ENCODE measurements at places on chromosomes 3 and 15.

DNA sequence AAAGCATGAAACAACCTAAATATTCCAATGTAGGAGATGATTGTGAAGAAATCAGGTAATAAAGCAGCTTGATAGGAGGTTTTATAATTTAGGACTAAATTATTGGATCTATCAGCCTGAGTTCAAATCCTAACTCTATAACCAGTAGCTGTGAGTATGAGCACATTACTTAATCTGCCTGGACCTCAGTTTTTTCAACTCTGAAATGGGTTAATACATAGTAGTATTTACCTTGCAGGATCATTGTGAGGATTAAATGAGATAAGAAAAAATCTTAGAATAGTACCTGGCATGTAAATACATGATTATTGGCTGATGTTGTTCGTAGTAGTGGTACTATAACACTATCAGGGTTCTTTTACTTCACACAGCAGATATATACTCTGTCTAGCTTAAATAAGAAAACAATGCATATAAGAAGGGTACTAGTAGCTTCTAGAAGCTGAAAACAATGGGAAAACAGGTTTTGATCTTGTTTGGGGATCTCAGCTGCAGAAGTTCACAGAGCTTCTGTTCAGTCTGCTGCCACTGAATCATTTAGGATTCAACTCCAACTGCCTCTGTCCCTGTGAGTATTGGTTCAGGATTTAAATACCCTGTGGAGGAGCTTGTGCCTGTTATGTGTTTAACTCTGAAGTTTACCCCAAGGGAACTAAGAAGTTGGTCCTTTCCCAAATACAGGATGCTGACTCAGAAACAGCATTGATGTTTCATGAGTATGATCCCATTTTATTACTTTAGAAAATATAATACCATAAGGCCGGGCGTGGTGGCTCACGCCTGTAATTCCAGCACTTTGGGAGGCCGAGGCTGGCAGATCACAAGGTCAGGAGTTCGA, 34.2 kb downstream of the KAT2B start:
- DNase-seq, result no peak

GRCh38 chr3:191362524-191363090, 32.3 kb upstream of the UTS2B start:
- DNase-seq, result no peak

GRCh38 chr3:127159543-127159942, 33.4 kb upstream of the PRR23E start:
- no peak for DNase-seq

GRCh38 chr3:58962816-58963215, 87.0 kb downstream of the CFAP20DC start:
- no peak for DNase-seq

DNA sequence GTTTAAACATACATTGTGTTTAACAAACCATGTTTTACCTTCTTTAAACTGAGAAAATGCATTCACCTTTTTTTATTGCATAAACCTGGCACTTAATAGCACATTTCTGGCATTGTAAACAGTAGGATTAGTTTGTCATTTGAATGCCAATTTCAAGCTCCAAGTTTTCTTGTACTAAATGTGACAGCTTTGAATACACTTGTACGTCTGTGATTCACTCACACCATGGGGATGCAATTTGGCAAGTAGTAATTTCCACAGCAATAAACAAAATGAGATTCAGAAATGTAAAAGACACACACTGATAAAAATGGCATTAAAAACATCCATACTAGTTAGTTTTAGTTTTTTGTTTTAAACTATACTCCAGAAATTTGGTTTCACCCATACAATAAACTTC, 598.9 kb downstream of the SI start:
- no peak for DNase-seq

DNA sequence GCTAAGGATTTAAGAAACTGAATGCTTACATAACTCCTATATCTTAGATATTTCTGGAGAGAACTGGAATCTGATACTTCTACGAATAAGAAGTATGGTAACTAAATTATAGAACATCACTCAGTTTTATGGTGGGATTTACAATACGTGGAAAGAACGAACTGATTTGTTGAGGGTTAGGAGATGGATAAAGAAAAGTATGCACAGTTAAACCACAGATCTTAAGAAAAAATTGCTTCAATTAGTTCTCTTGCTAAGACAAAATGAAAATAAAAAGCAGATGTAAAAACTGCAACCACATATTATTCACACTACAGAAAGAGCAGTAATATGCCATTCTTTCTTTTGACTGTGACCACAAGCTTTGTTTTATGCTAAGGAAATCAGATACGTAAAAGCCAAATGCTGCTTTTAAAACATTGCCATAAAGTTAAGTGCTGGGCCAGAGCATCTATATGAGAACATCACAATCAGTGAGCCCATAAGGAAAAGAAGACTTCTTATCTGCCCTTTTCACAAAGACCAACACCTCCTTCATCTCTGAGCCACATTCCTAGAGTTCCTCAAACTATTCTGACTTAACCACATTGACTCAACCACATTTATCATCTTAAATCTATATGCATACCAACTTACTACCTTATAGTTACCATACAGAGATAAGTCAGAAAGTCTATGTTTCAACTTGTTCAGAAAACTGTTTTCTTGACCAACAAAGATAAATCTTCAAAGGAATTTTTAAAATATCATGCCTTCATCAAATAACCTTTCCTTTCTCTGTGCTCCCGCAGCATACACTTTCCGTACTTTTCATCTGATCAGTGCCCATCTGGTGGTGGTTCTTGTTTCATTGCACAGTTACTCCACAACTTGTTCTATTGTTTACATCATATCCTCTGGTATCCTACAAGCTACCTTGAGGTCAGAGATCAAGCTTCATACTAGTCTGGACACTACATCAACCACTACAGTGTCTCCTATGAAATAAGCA, 61.7 kb downstream of the FSIP1 start:
- no peak for DNase-seq

GRCh38 chr3:135803028-135803692, 162.4 kb upstream of the PPP2R3A start:
- no peak for DNase-seq

- no peak for DNase-seq
Measured at GRCh38 chr3:46987743-46988401, 8.4 kb downstream of the NBEAL2 start.

DNA sequence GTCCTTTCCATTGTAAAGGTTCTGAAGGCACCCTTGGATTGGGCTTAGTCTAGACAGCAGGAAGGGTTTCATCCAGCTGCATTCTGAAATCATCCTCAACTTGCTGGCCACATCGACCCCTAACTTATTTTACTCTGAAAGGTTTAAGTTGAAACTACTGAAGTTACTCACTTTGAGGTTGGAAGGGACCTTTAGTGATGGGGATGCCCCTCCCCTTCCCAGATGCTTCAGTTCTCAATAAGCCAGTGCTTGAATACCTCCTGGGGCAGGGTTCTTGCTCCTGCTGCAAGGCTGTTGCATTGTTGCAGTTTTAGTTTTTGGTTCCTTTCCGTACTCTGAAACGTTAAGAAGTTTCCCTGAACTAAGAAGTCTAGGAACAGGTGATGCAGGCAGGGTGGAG, 26.4 kb downstream of the FGD5 start:
- no peak for DNase-seq

- no peak for DNase-seq
Measured at GRCh38 chr3:72440491-72440890, 407.8 kb downstream of the SHQ1 start.

GRCh38 chr3:188697127-188697526, 474.6 kb upstream of the TPRG1 start:
- DNase-seq, result no peak

GRCh38 chr3:42904076-42904475, 1.9 kb upstream of the ZNF662 start:
- DNase-seq, result no peak

- DNase-seq, result no peak
Measured at GRCh38 chr3:122314228-122314876, 10.7 kb upstream of the CSTA start.

DNA sequence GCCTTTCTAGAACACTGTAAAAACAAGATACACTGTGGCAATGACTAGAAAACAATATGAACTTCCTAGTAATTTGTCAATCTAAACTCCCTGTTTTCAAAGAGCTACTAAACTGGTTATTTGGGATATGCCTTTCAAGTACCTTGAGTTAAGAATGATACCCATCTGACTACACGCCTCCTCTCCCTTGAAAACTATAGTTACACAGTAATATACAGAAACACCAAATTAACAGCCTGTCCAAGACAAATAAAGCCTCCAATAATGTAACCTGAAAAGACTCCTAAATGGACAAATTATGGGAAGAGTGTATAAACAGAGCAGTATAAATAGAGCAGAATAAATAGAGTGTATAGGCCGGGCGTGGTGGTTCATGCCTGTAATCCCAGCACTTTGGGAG, 70.1 kb downstream of the SMARCC1 start:
- DNase-seq, result no peak

DNA sequence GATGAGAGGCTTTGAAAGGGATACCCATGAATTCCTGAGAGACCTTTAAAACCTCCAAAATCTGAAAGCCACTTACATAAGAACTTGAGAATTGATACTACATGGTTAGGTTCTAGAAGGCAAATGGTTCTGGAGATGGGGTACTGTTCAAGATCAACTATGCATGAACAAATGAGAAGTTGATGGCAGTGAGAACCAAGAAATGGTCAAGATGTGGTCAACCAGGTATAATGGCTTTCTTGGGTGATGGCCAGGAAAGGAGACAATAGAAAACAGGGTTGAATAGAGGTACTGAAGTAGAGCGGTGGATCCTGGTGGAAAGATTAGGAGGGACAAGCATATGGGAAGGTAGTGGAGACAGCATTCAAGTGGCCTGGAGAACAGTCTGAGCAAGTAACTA, 200.4 kb downstream of the RBMS3 start:
- DNase-seq, result no peak

DNA sequence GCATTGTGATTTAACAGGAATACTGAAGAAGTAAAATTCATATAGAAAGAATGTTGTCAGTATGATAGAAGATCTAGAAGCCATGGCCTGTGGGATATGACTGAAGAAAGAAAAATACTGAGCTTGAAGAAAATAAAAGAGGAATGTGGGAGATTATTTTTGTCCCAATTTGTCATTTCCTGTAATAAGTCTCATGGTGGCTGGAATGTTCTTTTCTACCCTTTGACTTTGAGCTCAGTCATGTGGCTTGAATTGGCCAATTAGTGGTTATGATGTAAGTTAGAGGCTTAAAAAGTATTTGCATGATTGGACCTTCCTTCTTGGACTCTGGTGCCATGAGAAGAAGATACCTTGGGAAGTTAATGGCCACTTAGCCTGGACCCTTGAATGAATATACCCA, 14.1 kb downstream of the APH1B start:
- no peak for DNase-seq

DNA sequence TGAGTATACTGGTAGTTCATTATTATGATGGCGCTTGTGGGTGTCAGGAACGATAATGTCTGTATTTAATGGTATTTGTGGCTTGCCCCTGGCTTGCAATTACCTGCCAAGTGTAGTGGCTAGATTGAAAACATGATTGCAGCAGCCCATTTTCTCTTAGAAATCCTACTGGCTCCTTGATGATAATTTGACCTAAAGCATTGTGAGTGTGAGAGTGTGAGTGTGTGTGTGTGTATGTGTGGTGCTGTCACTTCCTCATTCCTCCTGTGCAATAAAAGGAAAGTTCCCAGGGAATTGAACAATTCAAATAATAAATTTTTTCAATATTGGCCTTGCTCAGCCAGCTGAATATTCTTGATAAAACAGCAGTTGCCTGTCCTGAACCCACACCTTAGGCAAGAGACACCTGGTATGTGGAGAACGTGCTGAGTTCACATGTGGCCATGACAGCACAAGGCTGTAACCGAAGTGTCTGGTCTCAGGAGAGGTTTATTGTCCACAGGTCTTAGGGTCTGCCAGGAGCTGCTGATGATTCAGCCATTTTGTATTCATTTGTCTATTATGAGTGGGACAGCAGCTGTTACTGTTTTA, 193.3 kb downstream of the CD47 start:
- no peak for DNase-seq

GRCh38 chr3:56858331-56858730, 56.6 kb upstream of the ARHGEF3 start:
- no peak for DNase-seq

- DNase-seq, result no peak
Measured at GRCh38 chr3:112598731-112599130, 36.9 kb downstream of the SLC35A5 start.

- DNase-seq, result no peak
Measured at GRCh38 chr3:23949784-23950183, 4.7 kb downstream of the NR1D2 start.

GRCh38 chr15:70196372-70197316, 98.9 kb upstream of the TLE3 start:
- no peak for DNase-seq

- no peak for DNase-seq
Measured at GRCh38 chr3:162704238-162704637, 1207.6 kb downstream of the OTOL1 start.

GRCh38 chr3:66019896-66020295, 18.8 kb downstream of the MAGI1 start:
- DNase-seq, result no peak

GRCh38 chr3:136381051-136381450, 130.9 kb downstream of the PCCB start:
- no peak for DNase-seq

- no peak for DNase-seq
Measured at GRCh38 chr3:11465744-11466616, 177.7 kb downstream of the VGLL4 start.

- no peak for DNase-seq
Measured at GRCh38 chr3:13590841-13591520, 42.1 kb downstream of the FBLN2 start.

- no peak for DNase-seq
Measured at GRCh38 chr3:127697551-127698240, 24.9 kb downstream of the ABTB1 start.

- DNase-seq, result no peak
Measured at GRCh38 chr3:110093411-110093810, 756.1 kb upstream of the DPPA4 start.

DNA sequence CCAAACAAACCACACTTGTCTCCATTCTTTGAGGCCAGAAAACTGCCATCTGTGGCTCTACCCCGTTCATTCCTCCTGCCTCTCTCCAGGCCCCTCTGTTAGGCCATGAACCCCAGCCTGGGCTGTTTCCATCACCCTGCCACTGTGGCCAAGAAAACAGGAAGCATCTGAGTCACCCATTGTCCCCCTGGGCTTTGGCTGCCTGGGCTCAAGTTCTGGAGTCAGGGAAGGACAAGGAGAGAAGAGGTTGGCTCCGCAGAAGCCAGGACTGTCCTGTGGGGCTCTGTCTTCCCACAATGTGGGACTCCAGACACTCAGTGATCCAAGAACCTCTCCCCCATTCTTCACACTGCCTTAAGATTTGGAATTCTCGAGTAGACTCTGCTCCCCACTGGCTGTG, 14.8 kb upstream of the LCTL start:
- DNase-seq, result no peak

DNA sequence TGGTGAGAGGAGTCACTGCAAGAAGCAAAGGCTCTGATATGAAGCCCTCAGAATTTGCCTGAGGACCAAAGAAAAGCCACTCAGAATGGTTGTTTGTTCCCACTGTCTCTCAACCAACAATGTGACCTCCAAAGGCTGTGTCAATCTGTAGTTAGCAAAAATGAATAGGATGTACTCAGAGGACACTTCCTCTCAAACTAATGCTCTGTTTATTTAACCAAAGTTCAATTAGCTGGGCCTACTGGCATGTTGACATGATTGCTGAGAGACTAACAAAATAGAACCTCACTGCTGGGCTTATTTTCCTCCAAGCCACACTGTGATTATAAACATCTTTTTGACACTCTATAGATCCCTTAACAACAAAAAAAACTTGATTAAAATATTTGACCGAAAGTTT, 522.5 kb downstream of the OCA2 start:
- DNase-seq, result no peak

Data from Panc1 (cell line).